ENCODE measurements at places on chromosomes 6 and 20.

DNA sequence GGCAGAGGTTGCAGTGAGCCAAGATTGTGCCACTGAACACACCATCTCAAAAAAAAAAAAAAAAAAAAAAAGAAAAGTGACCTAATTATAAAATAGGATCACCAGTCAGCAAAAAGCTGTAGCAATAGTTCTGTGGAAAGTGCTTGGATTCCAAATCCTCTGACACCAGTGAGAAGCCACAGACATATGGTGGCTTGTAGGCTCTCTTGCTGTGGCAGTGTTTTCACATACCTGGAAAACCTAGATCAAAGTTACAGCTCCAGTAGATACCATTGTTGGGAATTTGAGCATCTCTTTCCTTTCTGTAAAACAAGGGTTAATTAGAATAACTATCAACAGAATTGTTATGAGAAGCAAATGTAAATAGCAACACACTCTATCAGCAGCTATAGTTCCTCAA, 4.1 kb downstream of the CCDC170 start:
- no peak for DNase-seq

DNA sequence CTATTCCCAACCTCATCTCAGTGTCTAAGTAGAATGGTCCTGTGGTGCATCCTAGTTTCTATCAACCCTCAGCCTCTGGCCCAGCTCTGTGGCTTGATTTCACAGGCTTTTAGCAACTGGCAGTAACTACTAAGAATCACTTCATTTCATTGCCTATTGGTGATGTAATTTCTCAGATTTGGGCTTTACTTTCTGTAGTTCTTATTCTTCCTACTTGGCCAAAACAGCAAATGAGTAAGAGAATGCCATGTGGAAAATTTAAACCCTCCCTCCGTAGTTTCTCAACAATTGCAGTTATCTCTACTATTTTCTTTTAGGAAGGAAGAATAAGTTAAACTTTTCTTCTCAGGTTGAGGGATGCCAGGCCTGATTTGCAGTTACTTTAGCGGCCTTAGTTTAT, 387.3 kb downstream of the CDKAL1 start:
- DNase-seq = peak; percentile 25

- peak; percentile 10 for DNase-seq
Observed at GRCh38 chr20:46545077-46545826, 5.2 kb downstream of the OCSTAMP start.

- DNase-seq = peak; percentile 8
Observed at GRCh38 chr6:64104051-64104450, 468.4 kb downstream of the PHF3 start.

DNA sequence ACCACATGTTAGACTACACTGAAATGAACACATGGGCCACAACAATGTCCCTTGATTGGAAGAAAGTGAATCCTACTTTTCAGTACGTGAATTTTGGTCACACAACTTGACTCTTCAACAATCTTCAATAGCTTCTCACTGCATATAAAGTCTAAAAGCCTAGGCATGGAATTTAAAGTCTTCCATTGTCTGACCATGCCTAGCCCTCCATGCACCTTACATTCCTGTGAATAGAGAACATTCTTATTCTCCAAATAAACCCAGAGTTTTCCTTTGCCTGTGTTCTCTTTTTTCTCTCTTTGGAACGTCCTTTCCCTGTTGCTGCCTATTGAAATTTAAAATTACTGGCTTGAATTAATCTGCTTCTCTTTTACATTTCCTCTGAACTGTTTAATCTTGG, 207.5 kb downstream of the ASCC3 start:
- DNase-seq = no peak

All from fibroblast of upper back skin (primary cell).